Colonic mucosa (tissue), 4 donors: ENCODE measurements at places on chromosomes 6 and 20.

DNA sequence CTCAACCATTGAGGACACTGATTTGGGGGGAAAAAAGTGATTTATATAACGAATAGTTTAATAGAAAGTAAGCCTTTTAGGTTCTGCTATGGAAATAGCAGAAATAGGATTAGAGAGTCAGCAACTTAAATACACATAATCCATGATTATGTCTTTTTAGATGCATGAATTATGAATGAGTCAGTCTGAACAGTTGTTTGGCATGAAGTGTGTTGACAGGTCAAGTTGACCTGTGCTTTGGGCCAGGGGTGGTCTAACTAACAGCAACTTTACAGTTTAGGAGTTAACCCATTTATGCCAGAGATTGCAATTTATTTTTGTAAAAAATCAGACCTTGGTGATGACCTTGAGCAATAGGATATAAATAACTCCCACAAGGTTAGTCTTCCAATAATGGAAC is 191.3 kb downstream of the MTFR2 start:
- no peaks in the 10 kb centered on the region for H3K27me3 ChIP-seq
- H3K4me1 ChIP-seq: no peaks in the 10 kb centered on the region
- no peak overlapping the region for H3K4me3 ChIP-seq
- DNase-seq: no peak

- H3K4me1 ChIP-seq: no peaks in the 10 kb centered on the region
- H3K36me3 ChIP-seq: no peaks in the 10 kb centered on the region
- DNase-seq: no peak
- no peaks in the 10 kb centered on the region for H3K27me3 ChIP-seq
- no peak overlapping the region for H3K4me3 ChIP-seq
Observed at GRCh38 chr20:23520185-23520584, 29.3 kb downstream of the CST8 start.

- H3K4me3 ChIP-seq: no peak overlapping the region
- H3K27me3 ChIP-seq: no peaks in the 10 kb centered on the region
- DNase-seq: no peak
Observed at GRCh38 chr20:9375221-9375681, 139.1 kb upstream of the LAMP5 start.

- no peak overlapping the region for H3K27ac ChIP-seq
- no peaks in the 10 kb centered on the region for H3K27me3 ChIP-seq
- no peaks in the 10 kb centered on the region for H3K4me1 ChIP-seq
- no peaks in the 10 kb centered on the region for H3K36me3 ChIP-seq
Observed at GRCh38 chr20:57326667-57327455, 2.7 kb upstream of the SPO11 start.

GRCh38 chr20:45951925-45952834 is 17.7 kb downstream of the PCIF1 start:
- no peak for DNase-seq
- no peaks in the 10 kb centered on the region for H3K27me3 ChIP-seq
- no peaks in the 10 kb centered on the region for H3K4me1 ChIP-seq
- H3K27ac ChIP-seq: no peak overlapping the region
- H3K4me3 ChIP-seq: no peak overlapping the region

DNA sequence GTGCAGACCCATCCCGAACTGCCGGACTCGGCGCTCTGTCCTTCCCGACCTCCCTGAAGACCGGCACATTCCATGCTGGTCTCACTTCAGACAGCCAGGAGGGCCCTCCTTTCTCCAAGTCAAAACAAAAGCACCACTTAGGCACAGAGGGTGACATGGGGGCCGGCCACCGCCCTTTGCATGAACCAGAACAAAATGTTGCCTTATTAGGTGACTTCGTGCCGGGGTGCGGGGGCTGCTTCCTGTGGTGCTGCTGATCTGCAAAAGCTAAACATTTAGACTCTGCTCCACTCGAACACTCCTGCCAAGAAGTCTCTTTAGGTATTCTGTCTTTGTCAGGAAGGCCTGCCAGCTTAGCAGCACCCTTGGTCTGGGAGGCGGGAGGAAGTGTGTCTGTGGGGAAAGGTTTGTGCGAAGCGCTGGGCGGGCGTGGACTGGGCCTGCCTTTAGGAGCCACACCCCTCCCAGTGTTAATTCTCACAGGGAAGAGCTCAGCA is 133.8 kb downstream of the SMOC2 start:
- H3K27ac ChIP-seq: no peak overlapping the region
- no peak overlapping the region for H3K4me3 ChIP-seq
- no peaks in the 10 kb centered on the region for H3K36me3 ChIP-seq
- peak; percentile 37 for DNase-seq
- H3K4me1 ChIP-seq: no peaks in the 10 kb centered on the region

DNA sequence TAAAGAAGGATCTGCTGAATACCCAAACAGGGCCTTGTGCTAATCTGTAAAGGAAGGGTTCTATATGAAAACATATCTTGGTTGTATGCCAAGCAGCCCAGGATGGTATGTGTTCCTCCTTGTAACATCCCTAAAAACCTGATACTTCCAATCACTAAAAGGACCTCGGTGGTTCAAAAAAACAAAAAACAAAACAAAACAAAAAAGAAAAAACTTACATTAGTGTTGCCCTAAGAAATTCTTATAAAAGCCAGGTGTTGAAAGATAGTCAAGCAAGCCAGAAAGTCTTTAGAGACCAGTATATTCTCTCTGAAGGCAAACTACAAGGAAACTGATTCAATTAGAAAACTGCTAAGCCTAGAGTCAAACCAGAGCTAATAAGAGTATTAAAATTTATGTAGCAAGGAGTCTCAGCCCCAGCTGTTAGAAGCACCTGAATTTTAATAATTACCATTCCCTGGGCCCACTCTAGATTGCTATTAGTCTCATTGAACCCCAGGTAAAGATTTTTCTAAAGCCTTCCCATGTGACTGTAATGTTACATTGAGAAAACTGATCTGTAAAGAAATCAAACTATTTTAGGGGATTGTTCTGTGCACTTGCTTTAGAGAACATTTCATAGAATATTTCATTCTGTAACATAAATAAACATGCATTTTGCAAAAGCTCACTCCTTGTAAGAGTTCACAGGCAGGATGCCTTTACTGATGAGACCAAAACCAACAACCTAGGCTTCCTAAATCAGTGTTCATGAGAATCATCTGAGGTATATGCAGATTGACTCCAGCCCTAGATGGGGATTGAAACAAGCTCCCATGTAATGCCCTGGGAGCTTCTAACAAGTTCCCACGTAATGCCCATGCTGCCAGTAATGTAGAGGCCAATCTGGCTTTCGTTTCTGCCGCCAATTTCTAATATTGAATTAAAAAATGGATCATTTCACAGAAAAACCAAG is 95.2 kb upstream of the BTN3A2 start:
- no peaks in the 10 kb centered on the region for H3K27me3 ChIP-seq
- H3K36me3 ChIP-seq: no peaks in the 10 kb centered on the region
- H3K4me1 ChIP-seq: no peaks in the 10 kb centered on the region
- peak overlapping the region; percentile 89 for H3K27ac ChIP-seq
- no peak overlapping the region for H3K4me3 ChIP-seq

DNA sequence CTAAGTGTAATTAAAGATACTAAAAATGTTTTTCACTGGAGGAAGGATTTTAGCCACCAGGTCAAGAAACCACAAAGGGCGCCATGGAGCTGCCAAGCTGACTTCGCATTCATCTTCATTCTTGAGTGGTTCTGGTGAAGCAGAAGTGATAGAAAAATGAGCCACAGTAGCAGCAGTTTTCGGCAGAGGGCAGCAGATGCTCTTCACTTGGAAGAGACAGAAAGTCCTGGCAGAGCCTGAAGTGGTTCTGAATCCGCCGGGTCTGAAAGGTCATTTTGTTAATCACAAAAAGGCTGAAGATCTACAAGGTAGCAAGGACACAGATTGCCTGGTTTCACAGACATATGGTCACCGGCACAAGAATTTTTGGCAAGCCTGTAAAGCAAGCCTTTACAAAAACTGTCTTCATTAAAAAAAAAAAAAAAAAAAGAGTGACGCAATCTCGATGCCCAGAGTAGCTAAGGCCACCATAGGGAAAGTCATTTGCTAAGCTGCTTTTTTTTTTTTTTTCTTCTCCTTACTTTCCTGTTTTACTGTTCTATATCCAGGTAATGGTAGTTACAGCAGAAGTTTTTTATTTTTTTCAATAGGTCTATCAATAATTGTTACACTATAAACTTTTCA is 345.1 kb upstream of the AGPAT4 start:
- H3K27me3 ChIP-seq: no peaks in the 10 kb centered on the region
- H3K36me3 ChIP-seq: no peaks in the 10 kb centered on the region
- no peak overlapping the region for H3K27ac ChIP-seq
- H3K4me1 ChIP-seq: no peaks in the 10 kb centered on the region

DNA sequence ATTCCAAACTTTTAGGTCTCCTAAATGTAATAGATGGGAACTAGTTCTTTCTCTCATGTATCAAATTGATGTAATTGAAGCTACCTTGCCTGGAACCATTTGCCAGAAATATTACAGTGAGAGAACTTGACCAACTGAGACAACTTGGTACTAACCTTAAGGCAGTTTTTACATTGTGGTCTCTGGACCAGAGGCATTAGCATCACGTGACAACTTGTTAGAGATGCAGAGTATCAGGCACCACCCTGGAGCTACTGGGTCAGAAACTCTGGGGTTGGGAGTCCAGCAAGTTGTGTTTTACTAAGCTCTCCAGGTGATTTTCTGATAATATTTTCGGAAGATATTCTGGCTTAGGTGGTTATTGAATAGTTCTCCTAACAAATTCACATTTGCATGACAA is 982.1 kb upstream of the SLC35B3 start:
- H3K4me1 ChIP-seq: no peaks in the 10 kb centered on the region
- no peak overlapping the region for H3K27ac ChIP-seq
- no peaks in the 10 kb centered on the region for H3K36me3 ChIP-seq
- no peak for DNase-seq
- H3K4me3 ChIP-seq: no peak overlapping the region
- no peaks in the 10 kb centered on the region for H3K27me3 ChIP-seq

DNA sequence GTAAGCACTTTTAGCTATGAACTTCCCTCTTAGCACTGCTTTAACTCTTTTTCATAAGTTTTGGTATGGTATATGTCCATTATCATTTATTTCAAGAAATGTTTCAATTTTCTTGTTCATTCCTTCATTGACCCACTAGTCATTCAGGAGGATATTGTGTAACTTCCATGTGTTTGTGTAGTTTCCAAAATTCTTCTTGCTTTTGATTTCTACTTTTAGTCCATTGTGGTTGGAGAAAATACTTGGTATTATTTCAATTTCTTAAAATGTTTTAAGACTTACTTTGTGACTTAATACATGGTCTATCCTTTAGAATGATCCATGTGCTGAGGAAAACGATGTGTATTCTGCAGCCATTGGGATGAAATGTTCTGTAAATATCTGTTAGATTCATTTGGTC is 176.5 kb downstream of the CENPW start:
- no peaks in the 10 kb centered on the region for H3K4me1 ChIP-seq
- no peaks in the 10 kb centered on the region for H3K36me3 ChIP-seq
- no peak overlapping the region for H3K27ac ChIP-seq
- H3K4me3 ChIP-seq: no peak overlapping the region
